Foreskin fibroblast (primary cell): ENCODE measurements at places on chromosomes 7 and 10.

GRCh38 chr7:30237271-30237695 lies 47.1 kb upstream of the ZNRF2 start:
- no peak for DNase-seq

DNA sequence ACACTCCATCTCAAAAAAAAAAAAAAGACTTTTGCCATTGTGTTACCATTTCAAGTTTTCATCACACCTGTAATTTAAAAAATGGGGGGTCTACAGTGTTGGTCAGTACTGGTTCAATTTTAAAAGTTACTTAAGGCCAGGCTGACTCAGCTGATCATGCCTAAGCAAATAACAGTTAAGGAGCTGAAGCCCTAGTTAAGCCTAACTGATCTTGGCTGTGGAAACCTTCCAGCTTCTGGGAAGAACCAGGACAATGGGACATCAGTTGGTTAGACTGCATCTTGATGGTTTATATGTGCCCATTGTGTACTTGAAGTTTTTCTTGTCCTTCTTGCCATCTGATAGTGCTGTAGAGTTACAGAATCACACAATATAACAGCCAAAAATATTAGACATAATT lies 26.7 kb downstream of the VCL start:
- no peak for DNase-seq

DNA sequence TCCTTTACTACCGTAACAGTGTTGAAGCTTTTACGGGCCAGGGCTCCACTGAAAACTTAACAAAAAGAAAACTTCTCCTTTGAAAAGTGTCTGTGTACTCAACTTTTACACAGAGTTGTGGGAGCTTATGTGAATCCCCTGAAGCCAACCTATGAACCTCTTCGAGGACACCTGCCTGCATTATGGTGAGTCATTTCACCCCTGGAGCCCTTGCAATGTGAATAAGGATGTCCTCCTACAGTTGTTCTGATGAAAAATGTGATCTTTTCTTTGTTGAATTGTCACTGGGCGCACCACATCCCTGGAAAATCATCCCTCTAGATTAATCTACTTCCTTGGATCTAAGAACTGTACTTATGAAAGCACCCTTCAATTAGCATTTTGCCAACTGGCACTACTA lies 93.2 kb downstream of the SORCS1 start:
- DNase-seq = no peak

- no peak for DNase-seq
Observed at GRCh38 chr7:102471791-102472125, 7.0 kb downstream of the POLR2J start.

DNA sequence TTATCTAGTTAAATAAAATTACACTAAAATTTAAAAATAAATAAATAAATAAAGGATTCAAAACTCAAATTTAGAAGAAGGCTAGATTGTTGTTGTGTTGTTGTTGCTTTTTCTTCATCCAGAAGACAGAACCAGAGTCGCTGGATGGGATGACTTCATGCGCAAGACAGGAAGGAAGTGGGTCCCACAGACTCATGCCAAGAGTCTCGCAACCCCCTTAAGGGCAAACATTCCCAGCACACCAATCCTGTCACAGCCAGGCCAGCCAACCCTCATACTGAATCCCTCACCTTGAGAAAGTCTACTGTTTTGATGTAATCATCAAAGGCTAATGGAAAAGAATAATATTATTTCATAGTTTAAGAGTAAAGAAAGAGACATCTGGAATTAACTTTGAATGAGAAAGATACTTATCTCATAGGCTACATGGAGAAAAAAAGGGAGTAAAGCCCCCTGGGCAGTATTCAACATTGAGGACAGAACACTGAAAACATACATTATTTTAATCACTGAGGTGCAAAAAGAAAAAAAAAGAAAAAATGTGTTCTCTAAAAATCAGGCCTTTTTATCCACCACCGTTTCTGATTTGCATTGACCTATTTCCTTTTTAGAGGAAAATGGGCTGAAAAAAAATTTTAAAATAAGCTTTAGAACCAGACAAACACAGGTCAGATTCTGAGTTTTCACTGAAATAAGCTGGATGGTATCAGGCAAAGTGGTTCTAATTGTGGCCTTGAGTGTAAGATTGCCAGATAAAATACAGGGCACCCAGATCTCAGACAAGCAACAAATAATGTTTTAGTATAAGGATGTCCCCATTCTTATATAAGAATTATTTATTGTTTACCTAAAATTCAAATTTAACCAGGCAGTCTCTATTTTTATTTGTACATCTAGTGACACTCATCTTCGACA lies 826.5 kb downstream of the TNS3 start:
- no peak for DNase-seq

DNA sequence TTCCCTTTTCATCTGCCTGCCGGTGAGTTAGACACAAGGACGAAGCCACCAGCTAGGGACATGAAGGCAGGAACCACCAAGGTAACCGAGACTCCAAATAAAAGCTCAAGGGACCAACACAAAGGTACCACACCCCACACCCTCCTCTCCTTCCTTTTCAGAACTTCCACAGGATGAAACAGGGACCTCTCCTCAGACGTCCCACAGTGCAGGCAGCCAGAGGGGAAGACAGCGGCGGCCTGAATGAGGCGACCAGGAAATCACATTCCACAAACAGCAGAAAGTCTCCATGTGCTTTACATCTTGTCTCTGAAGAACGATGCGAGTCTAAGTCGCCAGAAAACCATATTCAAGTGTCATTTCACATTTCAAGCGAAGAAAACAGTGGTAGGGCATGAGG lies 97.8 kb downstream of the DIP2C start:
- DNase-seq = no peak

GRCh38 chr7:1313613-1314012 lies 80.9 kb downstream of the UNCX start:
- no peak for DNase-seq

GRCh38 chr10:98929709-98930108 lies 305.9 kb downstream of the HPSE2 start:
- no peak for DNase-seq

- DNase-seq = no peak
Observed at GRCh38 chr7:85025312-85025756, 161.5 kb downstream of the SEMA3D start.

DNA sequence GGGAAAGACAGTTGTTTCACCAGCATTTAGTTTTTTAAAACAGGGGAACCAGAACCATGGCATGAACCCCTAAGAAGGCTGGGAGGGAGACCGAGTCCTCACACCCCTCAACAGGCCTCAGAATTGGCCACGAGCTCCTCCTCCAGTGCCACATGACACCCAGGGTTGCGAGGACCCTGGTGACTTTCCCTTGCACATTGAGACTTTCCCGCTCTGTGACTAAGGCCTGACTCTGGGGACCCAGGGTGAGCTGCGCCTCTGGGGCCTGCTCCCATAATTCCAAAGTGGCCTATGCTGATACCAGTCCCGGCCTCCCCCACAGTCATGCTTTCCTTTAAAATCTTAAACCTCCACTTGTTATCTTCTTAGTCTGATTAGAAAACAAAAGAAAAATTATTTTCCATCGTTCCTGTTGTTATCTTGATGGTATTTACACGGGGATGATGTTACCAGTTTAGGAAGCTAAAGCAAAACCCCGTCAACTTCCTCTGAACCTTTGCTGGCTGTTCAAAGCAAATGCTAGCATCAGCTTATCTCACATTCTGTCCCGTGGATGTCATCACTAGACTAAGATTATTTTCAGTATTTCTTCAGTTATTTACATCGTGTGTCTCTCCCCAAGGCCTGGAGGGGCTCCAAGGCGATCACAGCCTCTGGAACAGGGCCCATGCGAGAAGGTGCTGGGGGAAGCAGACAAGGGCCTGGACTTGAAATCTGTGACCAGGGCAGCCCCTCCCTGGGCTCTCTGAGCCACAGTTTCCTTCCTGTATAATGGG lies 42.1 kb downstream of the FAM53B start:
- no peak for DNase-seq

GRCh38 chr7:33486633-33487032 lies 357.3 kb downstream of the BBS9 start:
- no peak for DNase-seq

DNA sequence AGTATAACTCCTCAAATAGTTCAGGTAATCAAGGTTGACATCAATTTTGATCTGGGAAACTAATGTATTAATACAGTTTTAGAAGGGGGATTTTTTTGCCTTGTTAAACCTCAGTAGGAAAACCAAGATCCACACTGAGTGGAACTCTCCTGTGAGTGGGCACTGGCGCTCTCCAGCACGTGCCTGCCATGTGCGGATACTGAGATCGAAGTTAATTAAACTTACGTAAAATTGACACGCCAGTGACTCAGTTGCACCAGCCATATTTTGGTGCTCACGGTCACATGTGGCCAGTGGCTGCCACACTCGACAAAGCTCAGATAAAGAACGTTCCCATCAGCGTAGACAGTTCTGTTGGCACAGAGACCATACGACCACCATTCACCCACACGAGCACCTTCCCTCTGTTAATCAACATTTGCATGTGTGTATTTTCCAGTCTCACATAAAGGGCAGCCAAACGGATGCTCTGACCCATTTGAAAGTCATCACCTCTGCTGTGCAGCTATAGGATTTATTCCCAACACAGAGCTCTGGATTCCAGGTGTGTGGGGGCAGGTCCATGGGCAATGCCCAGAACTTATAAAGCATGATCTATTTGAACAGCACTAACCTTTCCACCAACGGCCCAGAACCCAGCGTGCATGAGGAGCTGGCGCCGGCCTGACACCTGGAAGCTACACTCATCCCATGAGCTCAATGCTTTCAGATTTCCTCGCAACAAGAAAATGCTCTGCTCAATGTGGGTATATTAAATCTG lies 77.7 kb downstream of the VIPR2 start:
- no peak for DNase-seq

- DNase-seq = no peak
Observed at GRCh38 chr7:22183522-22184280, 173.3 kb downstream of the RAPGEF5 start.

DNA sequence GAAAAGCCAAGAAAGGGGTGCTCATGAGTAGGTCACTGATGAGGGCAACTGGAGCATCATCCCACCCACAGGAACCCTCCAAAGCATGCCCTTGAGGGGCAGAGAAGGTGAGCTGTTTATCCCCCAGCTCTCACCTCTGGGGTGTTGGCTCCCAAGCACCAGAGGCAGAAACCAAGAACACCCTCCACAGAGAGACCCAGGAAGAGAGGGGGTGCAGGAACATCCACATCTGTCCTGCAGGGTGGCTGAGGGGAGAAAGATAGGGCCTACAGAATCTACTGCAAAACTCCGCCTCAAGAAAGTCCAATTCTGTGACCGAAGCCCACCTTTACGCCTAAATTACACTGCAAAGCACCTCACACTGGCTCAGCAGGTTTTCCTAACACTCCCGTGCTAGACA lies 40.1 kb downstream of the GPAM start:
- DNase-seq = no peak

- DNase-seq = no peak
Observed at GRCh38 chr10:43866712-43867111, 218.0 kb upstream of the ZNF32 start.

- DNase-seq = no peak
Observed at GRCh38 chr10:120260456-120260855, 196.6 kb upstream of the PLPP4 start.

GRCh38 chr10:127067542-127068194 lies 128.7 kb downstream of the INSYN2A start:
- DNase-seq = no peak

GRCh38 chr10:22736134-22736533 lies 21.8 kb upstream of the PIP4K2A start:
- DNase-seq = peak; percentile 42

DNA sequence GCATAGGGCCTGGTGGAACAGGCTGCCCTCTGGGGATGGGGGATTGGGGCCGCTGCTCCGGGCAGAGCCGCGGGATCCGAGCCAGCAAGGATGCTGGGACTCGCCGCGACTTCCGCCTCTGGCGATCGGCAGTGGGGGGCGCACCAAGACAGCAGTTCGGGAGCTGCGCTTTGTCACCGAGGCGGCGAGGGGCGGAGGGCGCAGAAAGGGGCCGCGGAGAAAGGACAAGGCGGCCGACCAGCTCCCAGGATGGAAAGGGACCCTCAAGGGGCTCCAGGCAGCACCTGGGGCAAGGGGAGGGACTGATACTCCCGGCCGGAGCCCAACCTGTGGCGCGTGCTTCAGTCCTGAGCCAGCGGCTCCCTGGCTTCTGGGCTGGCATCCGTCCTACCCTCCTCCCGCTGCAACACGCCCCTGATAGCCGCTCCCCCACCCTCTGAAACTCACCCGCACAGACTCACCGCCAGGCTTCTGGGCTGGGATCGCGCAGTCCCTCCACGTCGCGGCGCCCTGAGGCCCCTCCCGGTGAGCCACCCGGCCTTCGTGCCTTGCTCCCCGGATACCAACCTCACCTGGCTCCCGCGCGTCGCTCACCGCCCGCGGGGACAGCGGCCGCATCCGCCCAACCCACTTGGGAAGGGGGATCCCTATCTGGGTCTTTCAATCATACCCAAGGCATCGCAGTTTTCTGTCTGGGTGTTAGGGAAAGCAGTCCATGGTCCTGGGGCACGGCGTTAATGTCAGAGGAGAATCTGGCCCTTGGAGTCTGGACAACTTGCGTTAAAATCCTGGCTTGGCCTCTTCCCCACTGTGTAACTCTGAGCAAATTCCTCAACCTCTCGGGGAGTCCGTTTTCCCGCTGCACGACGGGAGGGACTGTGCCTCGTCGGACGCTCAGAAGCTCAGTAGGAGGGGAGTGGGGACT lies 7.0 kb upstream of the EVX1 start:
- no peak for DNase-seq
